ENCODE measurements at places on chromosomes 2 and 18.

DNA sequence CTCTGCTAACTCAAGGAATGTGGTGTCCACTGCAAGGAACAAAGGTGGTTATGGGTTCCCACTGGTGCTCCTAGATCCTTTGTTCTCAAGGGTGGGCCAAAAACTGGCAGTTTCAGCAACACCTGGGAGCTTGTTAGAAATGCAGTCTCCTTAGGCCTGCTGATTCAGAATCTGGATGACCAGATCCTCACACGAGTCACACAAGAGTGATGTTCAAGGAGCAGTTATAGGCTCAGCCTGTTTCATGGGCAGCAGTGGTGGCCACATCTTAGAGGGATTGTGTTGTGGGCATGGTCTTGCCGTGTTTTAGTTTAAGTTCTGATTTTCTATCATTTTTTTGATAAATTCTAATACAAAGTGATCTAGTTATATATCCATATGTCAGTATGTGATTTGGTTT lies 28.7 kb upstream of the MGAT5 start:
- no peak for DNase-seq

DNA sequence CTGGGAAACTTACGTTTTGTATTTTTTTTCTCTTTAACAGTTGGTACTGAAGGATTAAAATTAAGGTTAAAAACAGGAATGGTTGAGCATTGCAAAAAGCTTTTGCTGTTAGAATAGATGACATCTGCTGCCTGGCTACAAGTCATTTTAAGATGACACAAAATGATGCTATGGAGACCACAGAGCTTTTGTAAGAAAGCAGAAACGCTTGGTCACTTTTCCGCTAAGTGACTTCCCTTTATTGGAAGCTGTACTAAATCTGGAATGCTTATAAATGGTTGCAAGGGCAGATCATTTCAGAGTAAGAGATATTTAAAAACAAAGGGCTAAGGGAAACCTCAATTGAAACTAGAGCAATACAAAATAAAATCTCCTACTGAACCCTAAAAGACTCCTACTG lies 544.0 kb downstream of the STK39 start:
- no peak for DNase-seq

DNA sequence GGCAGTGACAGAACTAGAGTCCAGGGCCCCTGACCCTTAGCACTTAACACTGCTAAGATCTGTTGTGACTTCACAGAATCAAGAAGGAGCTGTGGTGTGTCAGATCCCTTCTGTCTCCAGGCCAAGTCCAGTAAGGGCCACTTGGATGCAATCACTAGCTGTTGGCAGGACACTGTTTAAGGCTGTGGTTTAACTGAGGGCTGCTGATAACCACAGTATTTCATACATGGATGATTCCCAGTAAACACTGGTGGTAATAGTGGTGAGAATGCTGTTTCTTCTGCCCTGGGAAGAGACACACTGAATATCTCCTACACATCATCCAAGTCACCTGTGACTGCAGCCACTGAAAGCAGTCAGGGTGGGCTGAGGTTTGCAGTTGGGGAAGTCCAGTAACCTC lies 77.7 kb upstream of the FBXO11 start:
- DNase-seq, result no peak

DNA sequence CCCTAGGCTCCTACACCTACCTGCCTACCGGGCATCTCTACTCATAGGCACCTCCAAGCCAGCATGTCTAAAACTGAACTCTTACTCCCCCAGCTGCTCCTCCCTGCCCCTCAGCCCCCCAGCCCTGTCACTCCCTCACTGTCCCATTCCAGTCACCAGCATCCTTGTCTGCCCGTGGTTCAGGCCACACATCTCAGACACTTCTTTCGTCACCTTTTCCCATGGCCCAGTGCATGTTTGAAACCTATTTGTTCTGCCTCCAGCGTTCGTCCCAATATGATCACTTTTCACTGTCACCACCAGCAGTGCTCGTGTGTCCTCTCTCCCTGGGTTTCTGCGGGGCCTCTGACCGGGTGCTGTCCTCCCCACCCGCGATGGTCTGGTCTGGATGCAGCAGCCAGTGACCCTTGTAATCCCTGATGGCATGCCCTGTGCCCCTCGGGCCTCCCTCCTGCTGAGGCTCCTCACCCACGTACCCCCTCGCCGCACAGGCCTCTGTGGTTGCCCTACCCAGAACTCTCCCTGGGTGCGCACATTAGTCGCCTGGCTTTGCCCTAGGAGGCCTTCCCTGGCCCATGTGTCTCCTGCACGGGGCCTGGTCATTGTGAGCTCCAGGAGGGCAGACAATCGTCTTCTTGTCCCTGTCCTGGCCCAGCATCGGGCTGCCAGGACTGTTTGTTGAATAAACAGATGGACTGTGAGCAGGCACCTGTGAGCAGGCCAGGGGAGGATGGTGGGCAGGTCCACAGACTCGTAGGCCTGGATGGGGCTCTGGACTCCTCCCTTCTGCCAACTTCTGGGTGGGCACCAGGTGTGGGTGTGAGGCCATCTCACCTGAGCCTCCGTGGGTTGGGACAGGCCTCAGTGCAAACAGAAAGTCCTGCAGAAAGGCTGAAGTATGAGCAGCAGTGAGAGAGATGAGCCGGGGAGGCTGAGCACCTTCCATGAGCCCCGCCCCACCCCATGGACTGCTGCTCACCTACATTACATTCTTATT lies 15.5 kb downstream of the LDLRAD4 start:
- DNase-seq, result no peak

- no peak for DNase-seq
These were observed 41.9 kb downstream of the LPIN2 start for GRCh38 chr18:2970772-2971659.

GRCh38 chr2:234571620-234572407 lies 74.9 kb upstream of the ARL4C start:
- DNase-seq, result no peak

- DNase-seq, result no peak
These were observed 63.2 kb downstream of the UGGT1 start for GRCh38 chr2:128154225-128154624.

DNA sequence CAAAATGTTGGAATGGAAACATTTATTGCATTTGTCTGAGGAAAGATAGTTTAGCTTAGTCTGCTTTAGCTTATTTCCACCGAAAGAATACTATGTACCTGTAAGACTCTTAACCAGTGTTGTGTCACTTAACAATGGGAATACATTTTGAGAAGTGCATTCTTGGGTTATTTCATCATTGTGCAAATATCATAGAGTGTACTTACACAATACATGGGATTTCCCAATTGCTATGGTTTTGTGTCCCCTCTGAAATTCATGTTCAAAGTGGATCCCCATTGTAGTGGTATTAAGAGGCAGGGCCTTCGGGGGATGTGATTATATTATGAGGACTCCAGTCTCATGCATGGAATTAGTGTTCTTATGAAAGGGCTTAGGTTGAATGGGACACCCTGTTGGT lies 249.4 kb upstream of the UBE2E3 start:
- no peak for DNase-seq

GRCh38 chr2:25421820-25422411 lies 80.2 kb upstream of the DNMT3A start:
- DNase-seq, result no peak

GRCh38 chr2:47346107-47346506 lies 56.8 kb upstream of the MSH2 start:
- no peak for DNase-seq

DNA sequence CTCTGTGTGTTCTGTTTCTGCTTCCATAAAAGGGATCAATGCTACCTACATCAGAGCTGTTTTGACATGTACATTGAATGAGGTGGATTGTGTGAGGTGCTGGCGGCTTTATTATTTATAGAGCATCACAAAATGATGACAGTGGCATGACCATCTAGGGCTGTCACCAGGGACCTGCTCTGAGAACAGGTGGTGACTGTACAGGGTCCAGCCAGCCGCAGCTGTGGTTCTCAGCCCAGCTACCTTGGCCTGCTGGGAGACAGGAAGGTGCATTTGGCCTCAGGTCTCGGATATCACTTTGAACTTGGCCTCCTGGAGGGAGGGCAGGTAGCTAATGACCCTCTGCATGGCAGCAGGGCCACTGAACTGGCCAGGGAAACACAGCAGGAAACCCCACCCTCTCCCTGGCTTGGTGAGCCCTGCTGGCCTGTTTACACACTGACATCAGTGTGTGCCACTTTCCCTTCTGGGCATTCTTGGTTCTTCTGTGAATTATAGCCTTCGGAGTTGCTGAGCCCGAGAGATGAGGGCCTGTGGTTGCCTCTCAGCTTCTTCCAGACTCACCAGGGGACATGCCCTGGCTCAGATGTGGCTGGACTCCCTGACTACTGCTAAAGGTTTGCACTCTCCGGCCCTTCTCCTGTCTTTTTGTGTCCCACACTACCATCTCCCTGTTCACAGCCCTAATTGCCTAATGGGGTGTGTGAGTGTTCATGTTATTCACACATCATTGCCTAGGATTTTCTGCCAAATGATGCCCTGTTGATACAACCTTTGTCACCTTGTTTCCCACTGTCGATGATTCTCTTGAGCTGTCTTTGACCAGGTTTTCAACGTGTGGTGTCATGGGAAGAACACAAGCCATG lies 109.2 kb upstream of the RAB12 start:
- peak; percentile 33 for DNase-seq

DNA sequence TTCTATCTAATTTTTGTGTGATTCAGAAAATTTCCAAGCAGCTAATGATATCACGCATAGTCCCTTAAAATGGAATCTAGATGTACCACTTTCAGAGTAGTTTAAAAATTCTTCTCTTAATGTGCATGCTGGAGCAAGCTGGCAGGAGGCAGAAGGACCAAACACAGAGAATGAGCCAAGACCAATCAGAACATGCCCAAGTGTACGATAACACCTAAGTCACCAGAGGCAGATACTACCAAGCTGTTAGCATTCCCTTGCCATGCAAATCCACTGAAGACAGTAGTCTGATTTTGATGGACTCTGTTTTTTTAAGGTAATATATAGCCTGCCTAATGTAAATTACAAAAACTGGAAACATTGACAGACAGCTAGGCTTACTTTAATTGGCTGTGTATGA lies 109.3 kb downstream of the DNAH7 start:
- no peak for DNase-seq

DNA sequence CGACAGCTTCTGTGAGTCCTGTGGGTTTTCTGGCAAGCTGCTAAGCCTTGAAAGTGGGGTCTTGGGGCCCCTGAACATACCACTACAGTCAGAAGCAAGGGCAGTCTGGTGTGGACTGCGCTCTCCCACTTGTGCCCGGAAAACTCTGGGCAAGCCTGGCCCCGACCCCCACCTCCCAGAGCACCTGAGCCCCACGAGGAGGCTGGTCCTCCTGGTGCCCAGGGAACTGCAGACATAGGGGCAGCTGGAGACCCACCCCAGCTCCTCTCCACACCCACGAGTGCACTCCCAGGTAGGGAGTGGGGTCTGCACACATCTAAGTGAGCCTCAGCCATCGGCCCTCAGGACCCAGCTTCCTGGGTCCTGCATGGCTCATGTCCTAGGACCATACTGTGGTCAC lies 16.2 kb upstream of the GPC1 start:
- DNase-seq, result no peak

GRCh38 chr2:8754106-8754776 lies 72.4 kb downstream of the ID2 start:
- DNase-seq, result peak; percentile 31

- DNase-seq, result no peak
These were observed 70.6 kb downstream of the DAW1 start for GRCh38 chr2:227942021-227942420.

DNA sequence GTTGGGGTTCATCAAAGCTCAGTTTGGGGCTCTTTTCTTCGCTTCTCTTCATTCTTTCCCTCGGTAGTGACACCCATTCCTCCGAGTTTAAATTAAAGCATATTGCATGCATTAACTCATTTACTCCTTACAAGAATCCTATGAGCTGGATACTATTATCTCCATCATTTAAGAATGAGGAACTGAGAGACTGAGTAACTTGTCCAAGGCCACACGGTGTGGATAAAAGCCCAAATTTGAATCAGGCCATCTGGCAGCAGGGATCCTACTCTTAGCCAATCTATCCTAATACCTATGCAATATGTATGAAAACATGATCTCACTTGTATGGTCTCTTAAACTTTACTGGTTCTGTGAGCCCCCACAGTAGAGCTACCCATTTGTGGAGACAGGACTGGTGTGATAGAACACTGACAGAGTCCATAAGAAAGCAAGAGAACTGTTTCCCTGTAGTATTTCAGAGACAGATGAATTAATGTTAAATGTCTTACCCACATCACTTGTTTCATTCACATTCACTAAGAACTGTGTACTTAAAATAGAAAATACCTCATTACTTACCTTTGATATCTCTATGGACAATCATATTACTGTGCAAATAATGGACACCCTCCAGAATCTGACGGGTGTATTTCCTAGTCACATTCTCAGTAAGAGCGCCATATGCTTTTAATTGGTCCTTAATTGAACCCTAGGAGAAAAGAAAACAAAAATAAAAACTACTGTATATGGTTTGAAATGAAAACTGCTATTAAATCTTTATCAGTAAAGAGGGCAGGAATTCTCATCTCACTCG lies 20.4 kb upstream of the ERCC3 start:
- no peak for DNase-seq

DNA sequence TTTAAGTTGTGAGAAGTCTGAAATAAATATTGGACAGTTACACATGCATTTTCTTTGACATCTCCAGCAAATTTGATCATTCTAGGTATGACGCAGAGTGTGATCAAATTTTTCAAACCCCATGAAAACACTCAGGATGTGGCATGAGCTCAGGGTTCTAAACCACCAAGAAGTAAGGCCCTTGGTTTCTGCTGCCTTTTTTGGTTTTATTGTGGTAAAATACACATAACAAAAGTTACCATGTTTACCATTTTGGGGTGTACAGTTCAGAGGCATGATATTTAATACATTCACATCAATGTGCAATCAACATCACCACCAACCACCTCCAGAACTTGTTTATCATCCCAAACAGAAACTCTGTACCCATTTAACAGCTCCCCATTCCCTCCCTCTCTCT lies 64.3 kb upstream of the TTN start:
- DNase-seq, result no peak

- DNase-seq, result no peak
These were observed 112.3 kb downstream of the BCL2 start for GRCh38 chr18:63207143-63207790.

- no peak for DNase-seq
These were observed 70.1 kb downstream of the GTF3C3 start for GRCh38 chr2:196729418-196729817.

DNA sequence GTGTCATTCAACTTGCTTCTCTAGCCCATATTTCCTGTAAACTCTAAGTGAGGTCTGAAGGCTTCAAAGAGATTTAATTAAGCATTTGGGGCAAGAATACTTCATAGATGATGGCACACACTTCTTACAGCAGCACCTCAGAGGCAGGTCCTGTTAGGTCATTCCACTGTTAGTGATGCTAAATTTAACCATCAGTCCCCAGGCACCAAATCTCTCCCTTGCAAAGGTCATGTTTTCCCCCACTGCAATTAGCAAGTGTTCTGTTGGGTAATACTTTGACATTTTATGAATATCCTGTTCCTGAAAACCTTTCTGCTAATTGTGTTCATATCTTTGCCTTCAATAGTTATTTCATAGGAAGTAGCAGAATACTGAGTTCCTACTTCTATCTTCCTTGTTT lies 117.0 kb downstream of the STK39 start:
- no peak for DNase-seq

- no peak for DNase-seq
These were observed 61.8 kb downstream of the NXPH2 start for GRCh38 chr2:138718405-138718804.

- no peak for DNase-seq
These were observed 515.7 kb downstream of the DCDC2C start for GRCh38 chr2:4219101-4219500.

- DNase-seq, result no peak
These were observed 121.5 kb upstream of the RASGRP3 start for GRCh38 chr2:33354981-33355380.

- DNase-seq, result no peak
These were observed 224.4 kb upstream of the APCDD1 start for GRCh38 chr18:10230072-10230471.

Measured in right hindlimb (tissue), 1 donor.